Inflammatory macrophage (primary cell): ENCODE measurements at places on chromosomes 12 and 14.

DNA sequence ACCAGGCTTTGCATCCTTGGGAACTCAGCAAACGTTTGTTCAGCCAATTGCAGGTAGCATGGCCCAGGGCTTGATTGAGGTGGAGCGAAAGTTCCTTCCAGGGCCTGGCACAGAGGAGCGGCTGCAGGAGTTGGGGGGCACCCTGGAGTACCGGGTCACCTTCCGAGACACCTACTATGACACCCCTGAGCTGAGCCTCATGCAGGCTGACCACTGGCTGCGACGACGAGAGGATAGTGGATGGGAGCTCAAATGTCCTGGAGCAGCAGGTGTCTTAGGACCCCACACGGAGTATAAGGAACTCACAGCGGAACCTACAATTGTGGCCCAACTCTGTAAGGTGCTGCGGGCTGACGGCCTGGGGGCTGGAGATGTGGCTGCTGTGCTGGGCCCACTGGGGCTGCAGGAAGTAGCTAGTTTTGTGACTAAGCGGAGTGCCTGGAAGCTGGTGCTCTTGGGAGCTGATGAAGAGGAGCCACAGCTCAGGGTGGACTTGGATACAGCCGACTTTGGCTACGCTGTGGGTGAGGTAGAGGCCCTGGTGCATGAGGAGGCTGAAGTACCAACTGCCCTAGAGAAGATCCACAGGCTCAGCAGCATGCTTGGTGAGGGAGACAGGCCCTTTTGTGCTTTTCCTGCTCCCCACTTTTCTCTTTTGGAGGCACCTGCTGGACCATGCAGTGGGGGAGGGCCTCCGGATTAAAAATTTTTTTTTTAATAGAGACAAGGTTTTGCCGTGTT lies 799 bp downstream of the THTPA start:
- DNase-seq = no peak

DNA sequence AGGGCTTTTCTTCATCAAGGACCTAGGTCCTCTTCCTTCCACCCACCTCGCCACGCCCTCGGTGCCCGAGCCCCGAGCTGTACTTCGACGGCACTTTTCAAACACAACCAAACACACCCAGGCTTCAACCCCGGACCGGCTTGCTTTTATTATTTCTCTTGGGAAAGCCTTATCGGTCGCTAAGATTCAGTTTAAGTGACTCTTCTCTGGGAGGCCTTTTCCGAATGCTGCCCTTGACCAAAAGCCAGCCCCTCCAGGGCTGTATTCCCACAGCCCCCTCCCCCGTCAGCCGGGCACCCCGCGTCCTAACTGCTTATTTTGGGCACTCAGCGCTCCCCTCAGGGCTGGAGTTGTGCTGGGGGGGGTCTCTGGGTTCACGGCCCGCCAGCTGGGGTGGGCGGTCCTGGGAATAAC lies 644 bp upstream of the PPP4R4 start:
- DNase-seq = no peak

DNA sequence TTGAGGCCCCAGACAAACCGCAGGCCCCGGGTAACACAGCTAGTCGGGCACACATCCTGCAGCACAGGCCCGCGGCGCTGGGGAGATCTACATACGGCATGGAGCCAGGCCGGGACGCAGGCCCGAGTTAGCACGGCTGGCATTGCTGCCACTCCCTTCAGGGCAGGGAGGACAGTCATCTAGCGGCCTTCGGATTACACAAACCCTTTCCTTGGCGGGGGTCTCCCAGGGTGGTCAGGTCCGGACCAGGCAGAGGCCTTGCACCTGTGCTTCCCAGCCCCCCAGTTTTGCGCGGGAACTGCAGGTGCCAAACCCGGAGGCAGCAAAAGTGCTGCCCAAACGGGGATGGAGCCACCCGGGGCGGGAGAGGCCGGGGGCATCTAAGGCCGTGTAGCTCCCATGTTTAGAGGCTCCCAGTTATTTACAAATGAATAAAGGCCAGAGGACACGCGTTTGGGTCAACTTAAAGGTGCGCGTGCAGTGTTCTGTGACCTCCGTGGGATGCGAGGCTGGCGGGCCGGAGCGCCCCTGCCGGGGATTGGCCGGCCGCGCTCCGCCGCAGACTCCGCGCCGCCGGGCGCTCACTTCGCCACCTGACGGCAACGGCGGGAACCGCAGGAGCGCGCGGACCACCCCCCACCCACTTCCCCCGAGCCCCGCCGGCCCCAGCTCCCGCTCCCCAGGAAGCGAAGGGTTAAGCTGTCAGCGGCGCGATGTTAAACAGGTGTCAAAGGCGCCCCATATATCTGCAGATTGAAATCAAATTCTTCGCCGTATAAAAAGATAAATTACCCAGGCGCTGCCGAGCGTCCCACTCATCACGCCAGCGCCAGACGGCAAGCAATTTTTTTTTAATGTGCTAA lies 18.1 kb downstream of the VSX2 start:
- peak; percentile 55 for DNase-seq

- DNase-seq = no peak
Observed at GRCh38 chr12:112126911-112127310, 1.6 kb downstream of the TRAFD1 start.

- DNase-seq = no peak
Observed at GRCh38 chr14:99663386-99664057, 18.6 kb downstream of the HHIPL1 start.

- DNase-seq = no peak
Observed at GRCh38 chr14:36781897-36782296, 120.2 kb downstream of the PAX9 start.

DNA sequence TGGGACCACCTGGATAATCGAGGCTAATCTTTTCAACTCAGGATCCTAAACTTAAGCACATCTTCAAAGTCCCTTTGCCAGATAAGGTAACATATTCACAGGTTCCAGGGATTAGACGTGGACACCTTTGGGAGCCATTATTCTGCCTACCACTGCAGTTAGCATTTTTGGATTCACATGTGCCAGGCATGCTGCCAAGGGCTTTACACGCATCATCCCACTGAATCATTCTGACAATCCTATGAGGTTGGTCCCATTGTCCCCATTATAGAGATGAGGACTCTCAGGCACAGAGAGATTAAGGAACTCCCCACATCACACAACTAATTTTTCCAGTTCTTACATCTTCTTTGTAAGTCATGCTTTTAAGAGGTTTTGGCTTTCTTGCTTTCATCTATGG lies 34.5 kb downstream of the RTN1 start:
- DNase-seq = no peak

- DNase-seq = no peak
Observed at GRCh38 chr12:6276956-6277620, 33.4 kb upstream of the PLEKHG6 start.

- no peak for DNase-seq
Observed at GRCh38 chr14:64761441-64762043, 57.3 kb downstream of the PLEKHG3 start.

DNA sequence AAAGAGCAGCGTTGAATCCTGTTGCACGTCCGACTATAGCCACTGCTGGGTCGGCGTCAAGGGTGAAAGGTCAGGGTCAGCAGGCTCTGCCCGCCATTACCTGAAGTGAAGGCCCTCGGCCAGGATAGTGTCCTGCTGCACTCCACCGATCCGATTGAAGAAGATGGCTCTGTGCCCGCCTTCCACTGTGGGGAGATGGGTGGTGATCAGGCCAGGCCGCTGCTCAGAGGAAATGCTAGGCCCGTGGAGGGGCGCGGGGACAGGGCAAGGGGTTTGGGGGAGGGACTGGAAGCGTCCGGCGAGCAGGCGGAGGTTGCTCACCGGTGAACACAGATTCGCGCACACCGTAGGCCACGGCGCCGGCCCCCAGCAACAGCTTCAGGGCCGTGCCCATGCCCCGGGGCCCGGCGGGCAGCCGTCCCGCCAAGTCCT lies 352 bp downstream of the PHB2 start:
- no peak for DNase-seq

DNA sequence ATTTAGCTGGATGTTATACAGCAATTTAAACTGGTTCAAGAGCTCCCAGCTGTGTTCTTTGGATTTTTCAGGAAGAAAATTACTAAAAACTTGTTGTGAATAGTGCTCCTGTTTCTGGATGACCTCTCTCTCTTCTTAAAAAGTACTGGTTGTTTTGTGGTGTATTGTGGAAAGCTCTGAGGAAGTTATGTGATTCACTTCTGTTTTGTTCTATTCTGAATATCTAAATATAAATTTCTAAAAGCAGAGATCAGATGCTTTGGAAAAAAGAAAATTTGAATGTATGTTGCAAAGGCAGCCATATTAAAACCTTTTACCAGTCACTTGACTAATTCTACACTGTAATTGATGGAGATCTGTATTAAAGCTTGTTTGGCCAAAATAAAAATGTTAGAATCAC lies 3.4 kb upstream of the C3AR1 start:
- peak; percentile 26 for DNase-seq

GRCh38 chr14:32185097-32185496 lies 16.7 kb upstream of the RNU6-7 start:
- DNase-seq = no peak

GRCh38 chr14:79627058-79627457 lies 584.2 kb downstream of the DIO2 start:
- DNase-seq = no peak

- DNase-seq = no peak
Observed at GRCh38 chr12:95790033-95790916, at the start of gene NTN4. Gene NTN4, minus strand, starts transcription at chr12:95790764. Its CDS starts 455 bp downstream, at chr12:95790309.

- DNase-seq = no peak
Observed at GRCh38 chr14:96136371-96137005, 68.2 kb upstream of the BDKRB2 start.

GRCh38 chr12:69321351-69321750 lies 26.8 kb upstream of the LYZ start:
- DNase-seq = no peak

- DNase-seq = no peak
Observed at GRCh38 chr12:1758887-1759286, 61.5 kb upstream of the LRTM2 start.
